ENCODE measurements at places on chromosomes 6 and 20. TPM values are rescaled to one million over a fixed set of nuclear protein-coding genes. Genes with fewer than 3 reads are reported as not detected.

The XKR7 gene
- not detected for total RNA-seq

The CALHM5 gene
- total RNA-seq: under 0.01 TPM

The ATRN gene
- 52.3 TPM for total RNA-seq

The TREM2 gene
- total RNA-seq: 1.4 TPM

The LPA gene
- total RNA-seq: not detected

The FOXQ1 gene
- 11.0 TPM for total RNA-seq

The OPRM1 gene
- total RNA-seq: not detected

The EMILIN3 gene
- not detected for total RNA-seq

The LY6G6C gene
- under 0.01 TPM for total RNA-seq

The HLA-DOB gene
- total RNA-seq: 1.0 TPM

The LY86 gene
- total RNA-seq: not detected
